ENCODE measurements at places on chromosomes 2 and 18.

- no peak for DNase-seq
Observed at GRCh38 chr2:115757286-115757685, 1314.8 kb downstream of the DPP10 start.

GRCh38 chr2:40388161-40388560, 63.7 kb downstream of the SLC8A1 start:
- no peak for DNase-seq

DNA sequence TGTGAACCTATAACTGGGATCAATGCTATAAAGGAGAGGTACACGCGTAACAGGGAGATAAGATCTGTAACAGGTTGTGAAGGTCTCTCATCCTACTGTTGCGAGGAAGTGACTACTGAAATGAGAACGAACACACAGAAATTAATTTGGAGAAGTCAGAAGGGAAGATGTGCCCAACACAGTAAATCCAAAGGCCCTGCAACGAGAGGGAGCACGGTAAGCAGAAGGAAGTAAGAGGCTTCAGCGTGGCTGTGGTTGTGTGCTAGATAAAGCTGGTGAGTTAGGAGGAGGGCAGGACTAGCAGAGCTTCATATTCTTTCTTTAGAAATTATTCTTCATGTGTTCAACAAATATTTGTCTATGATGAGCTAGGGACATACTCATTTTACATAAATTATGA, 2.5 kb upstream of the ATG16L1 start:
- no peak for DNase-seq

- DNase-seq = no peak
Observed at GRCh38 chr2:98158305-98158704, 71.3 kb downstream of the VWA3B start.

DNA sequence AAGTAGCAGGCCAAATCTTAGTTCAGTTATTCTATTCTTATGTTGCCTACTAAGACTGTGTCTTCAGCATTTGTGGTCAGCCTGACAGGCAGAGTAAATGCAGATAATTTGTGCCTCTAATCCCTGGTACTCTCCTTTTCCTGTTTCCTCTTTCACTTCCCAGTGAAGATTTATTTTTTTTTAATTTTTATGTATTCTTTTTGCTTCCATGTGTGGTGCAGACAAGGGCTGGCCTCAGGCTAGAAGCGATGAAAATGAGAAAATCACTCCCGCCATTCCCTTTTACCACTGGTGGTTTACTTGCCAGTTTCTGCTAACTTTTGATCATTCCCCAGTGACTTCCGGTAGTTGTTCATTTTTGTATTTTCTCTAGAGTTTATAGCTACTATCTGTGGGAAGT, 30.9 kb downstream of the DSEL start:
- DNase-seq = no peak

- DNase-seq = peak; percentile 12
Observed at GRCh38 chr2:176172007-176172894, 15.1 kb downstream of the HOXD3 start.

GRCh38 chr2:152730591-152731333, 12.3 kb downstream of the ARL6IP6 start:
- DNase-seq = no peak

DNA sequence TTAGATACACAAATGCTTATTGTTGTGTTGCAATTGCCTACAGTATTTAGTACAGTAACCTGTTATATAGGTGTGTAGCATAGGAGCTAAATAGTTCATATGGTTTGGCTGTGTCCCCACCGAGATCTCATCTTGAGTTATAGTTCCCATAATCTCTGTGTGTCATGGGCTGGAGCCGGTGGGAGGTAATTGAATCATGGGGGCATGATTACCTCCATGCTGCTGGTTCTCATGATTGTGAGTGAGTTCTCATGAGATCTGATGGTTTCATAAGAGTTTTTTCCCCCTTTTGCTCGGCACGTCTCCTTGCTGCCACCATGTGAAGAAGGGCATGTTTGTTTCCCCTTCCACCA, 190.5 kb upstream of the SESTD1 start:
- no peak for DNase-seq

DNA sequence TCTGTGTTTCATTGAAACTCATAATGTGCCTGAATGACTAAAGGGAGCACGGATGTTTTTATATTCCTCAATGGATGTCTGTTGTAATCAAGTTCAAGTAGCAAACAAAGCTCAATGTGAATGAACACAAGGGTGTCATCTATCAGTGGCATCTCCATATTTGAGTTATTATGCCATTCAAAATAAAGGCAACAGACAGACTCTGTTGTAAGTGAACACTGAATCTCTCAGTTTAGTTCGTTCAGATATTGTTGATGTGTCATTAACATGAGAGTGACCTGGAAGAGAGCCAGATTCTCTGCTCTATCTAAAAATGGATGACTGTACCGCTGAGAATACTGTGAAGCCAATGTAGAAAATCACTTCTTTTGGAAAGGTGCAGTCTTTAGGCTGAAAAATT, 118.7 kb downstream of the NUP35 start:
- no peak for DNase-seq

GRCh38 chr18:39453882-39454281, 1888.3 kb upstream of the CELF4 start:
- no peak for DNase-seq

- peak; percentile 21 for DNase-seq
Observed at GRCh38 chr2:57760381-57760801, 286.2 kb upstream of the VRK2 start.

- DNase-seq = peak; percentile 79
Observed at GRCh38 chr18:60372596-60372995, at the start of gene MC4R. MC4R (minus strand) TSS chr18:60372775; CDS start chr18:60372349, 426 bp downstream.

GRCh38 chr2:74512744-74513604, 1.3 kb upstream of the TLX2 start:
- DNase-seq = peak; percentile 51

GRCh38 chr2:119996148-119996547, 16.7 kb upstream of the EPB41L5 start:
- no peak for DNase-seq

GRCh38 chr18:55141318-55141717, 182.1 kb upstream of the CCDC68 start:
- DNase-seq = no peak

DNA sequence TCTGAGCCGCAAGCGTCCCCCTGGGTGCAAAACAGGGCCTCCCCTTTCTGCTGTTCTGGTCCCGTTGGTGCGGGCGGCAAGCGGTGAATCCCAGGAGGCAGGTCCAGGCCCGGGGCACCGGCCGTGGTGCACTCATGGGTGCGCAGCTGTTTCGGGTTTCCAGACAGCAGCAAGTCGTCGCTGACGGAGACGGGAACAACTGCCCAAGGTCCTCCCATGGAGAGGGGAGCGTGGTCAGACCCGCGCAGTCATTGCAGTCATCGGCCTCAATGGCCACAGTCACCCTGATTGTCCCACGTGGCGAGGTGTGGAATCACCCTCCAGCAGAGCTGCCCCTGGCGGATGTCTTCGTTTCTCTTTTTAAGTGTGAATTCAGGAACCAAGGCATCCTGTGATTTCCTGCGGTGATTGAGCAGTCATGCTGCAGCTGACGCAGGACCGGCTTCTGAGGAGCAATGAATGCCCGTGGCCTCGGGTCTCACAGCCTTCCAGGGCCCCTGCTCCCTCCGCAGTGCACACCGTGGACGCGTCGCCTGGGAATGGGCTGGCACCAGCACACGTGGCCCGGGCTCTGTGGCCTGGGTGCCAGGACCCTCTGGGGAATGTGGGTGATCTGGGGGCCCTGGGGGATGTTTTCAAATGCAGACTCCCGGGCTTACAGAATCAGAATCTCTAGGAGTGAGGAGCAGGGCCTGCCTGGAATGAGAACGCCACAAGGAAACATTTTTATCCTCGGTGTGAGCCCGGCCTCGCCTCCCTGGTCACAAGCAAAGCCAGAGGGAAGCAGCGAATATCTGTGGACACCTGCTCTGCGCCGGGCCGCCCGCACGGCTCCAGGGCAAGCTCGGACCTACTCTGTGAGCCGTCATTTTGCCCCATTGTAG, 244.2 kb upstream of the SALL3 start:
- DNase-seq = no peak

- no peak for DNase-seq
Observed at GRCh38 chr2:48747319-48747718, 8.2 kb downstream of the LHCGR start.
